ENCODE measurements at places on chromosomes 2 and 18.

DNA sequence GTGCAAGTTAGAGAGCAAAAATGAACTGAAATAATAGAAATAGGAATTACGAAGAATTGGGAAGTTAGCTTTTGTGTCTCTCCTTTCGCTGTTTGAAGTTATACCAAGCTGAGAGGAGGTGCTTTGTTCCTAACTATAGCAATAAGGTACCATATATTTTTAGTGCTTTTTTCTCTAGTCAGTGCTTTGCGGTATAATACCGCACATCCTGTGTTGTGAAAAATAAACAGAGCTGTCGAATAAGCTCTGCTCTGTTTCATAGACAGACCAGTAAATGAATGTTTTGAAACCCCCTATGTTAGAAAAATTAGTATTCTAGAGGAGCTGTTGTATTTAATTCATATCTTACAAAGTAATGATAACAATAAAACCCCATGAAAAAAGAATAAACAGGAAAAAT is 130.8 kb downstream of the MAP4K4 start:
- no peak for DNase-seq

- DNase-seq, result no peak
Measured at GRCh38 chr18:13011719-13012118, 20.6 kb downstream of the CEP192 start.

DNA sequence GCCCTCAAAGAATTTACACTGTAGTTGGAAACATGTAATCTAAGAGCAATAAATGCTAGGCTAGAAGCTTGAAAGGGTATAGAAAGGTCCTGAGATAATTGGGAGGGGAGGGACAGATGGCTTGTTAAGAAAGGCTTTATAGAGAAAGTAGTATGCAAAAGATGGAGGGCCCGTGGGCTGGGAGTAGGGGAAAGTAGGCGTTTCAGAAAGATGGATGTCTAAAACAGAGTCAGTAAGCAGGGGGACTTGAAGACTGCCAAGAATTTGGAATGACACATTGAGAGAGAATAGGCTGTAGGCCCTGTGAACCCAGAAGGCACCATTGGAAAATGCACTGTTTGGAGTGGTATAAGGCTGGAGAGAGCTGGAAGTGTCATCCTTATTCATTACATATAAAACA is 822 bp downstream of the PSMG2 start:
- DNase-seq, result no peak

- DNase-seq, result no peak
Measured at GRCh38 chr2:186559848-186560247, 30.0 kb upstream of the ITGAV start.

DNA sequence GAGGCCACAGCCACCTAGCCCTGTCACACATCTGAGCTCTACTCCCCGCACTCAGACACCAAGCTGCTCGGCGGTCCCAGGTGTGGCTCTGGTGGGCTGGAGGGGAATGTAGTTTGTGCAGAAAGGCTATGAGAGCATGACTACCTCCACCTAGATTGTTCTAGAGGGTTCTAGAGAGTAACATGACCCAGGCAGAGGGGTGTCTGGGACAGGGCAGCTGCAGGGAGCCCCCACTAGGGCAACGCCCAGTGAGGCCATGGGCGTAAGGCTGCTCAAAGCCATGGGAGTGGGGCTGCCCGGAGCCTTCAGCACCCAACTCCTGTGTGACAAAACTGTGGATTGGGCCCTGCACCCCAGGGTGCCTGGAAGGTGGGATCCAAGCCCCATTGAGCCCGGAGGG is 511.4 kb upstream of the MYT1L start:
- no peak for DNase-seq

GRCh38 chr18:9454061-9454703 is 21.1 kb upstream of the RALBP1 start:
- DNase-seq, result no peak
